Left cardiac atrium (tissue), 4 donors: ENCODE measurements at places on chromosomes 16 and 17. TPM values are rescaled to one million over a fixed set of nuclear protein-coding genes. Genes with fewer than 3 reads are reported as not detected.

DNA sequence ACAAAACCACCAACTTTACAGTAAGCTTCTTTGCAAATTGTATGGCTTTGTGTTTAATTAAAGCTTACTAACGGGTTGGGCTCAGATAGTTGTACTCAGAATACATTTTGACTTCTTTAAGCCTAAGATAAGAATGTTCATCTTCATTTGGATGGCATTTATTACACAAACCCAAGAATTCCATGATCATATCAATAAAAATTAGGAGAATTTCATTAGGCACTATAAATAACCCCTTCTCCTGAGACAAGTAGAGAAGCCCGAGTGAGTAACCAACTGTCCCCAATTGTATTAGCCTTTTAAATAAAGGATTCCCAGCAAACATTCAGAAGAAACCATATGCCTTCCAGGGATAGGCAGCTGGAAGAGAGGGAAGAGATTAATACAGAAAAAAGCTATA, 504.7 kb downstream of the KCNJ2 start:
- DNase-seq = no peak

DNA sequence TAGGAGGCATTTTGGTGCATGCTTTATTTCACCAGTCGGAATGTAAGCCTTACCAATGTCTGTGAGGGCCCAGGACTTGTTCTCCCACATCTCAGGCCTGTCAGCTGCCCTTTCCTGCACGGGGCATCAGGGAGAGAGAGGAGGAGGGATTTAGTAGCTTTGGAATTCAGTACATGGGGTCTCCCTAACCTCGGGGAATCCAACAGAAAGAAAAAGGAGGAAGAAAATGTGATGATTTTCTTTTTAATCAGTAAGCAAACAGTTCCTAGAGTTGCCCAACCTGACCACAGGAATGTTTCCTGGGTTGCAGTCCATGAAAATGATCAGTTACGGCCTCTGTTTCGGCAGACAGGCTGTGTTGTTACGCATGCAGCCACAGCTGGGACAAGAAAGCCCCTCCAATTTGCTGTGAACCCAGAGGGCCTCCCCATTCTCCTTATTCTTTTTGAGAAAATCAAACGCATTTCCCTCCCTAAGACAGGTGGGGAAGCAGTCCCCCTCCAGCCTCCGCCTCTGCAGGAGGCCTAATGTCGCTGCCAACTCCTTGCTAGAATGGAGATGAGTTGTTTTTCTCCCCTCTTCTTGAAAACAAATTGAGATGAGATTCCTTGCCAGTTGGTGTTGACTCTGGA, 53.1 kb upstream of the TANGO6 start:
- no peak for DNase-seq

DNA sequence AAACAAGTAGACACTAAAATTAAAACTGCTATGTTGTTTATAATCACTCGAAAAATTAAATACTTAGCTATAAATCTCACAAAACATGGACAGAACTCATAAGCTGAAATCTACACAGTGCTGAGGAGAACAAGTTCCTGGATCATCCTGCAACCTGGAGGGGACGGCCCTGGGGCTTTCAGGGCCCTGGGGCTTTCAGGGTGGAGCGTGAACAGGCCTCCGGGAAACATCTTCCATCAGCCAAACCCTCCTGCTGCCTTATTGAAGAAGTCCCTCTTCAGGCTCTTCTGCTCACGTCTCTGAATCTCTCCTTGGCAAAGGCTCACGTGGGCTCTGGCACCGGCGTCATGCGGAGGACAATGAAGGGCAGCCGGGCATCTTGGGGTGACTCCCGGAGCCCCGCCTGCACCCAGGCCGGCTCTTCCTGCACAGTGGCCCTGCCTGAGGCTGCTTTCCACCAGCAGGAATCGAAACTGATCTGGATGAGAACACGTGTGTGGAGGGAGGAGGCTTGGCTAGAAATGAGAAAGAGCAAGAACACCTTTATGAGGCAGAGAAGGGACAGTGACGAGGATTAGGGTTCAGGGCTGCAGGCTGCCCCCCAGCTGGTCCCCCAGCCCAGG, 127.3 kb downstream of the CDRT15L2 start:
- no peak for DNase-seq

GRCh38 chr17:17300624-17301568, 2.3 kb upstream of the NT5M start:
- DNase-seq = peak; percentile 63

DNA sequence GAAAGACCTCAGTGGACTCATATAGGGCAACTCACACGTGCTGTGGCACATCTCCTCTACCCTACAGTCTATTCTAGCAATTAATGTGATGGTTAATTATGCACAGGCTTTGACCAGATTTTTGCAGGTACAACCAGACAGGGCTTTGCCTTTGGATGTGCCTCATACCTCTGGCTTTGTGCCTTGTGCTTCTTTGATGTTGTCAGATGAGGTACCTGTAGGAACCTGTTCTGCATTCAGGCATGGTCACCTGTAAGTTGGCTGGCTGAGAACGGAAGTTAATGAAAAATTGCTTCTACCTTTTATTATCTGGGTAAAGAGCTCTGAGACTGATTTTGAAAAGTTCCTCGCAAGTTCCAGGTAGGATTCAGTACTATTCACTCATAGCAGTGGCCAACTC, 462.9 kb upstream of the ZFHX3 start:
- DNase-seq = no peak

DNA sequence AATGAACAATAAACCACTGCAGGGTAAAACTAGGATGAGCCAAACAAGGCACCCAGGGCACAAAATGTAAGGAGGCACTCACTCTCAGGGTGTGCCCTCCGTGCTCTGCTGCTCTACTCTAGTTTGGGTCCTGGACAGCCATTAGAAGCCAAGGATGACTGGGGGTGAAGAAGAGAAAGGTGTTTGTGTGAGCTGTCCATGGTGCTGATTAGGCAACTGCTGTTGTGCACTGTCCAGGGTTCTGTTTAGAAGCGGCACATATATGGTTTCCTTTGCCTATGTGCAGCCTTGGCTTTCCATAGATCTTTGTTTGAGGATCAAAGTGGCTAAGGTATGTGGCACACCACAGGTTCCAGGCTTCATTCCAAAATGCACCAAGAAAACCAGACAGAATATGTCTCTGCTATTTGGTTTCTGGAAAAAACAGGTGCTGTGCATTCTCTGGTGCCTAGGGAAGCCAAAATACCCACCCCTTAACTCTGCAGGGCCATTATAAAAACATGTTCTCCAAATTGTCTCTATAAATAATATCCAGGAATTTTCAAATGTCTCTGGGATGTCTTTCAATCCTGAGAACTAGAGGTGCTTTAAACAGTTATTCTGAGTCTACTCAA, 123.5 kb downstream of the CBLN1 start:
- DNase-seq = no peak

DNA sequence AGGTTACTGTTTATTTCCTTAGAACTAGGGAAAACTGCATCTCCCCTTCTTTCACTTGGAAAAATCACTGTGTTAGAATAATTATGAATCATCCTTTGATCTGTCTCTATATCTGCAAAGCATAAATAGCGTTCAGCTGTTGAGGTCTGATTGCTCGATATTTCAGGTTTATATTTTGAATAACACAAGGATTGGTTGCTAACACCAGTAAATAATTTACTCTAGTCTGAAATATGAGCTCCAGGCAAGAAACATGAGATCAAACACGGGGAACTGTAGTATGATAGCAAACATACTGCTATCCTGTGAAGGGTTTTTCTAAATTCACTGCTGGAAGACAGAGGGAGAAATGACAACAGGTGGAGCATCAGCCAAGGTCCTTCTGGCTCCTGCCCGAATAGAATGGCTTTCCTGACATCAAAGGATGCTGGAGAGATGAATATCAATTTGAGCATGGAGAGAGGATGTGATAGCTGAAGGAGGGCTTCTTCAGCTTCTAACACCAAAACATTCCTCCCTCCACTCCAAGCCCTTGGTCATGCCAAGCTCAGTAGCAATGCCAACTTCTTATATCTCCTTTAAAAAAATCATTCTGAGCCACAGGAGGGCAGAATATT, 450.3 kb downstream of the SHISA9 start:
- DNase-seq = no peak

GRCh38 chr16:29653471-29653870, 9.6 kb upstream of the SPN start:
- no peak for DNase-seq

DNA sequence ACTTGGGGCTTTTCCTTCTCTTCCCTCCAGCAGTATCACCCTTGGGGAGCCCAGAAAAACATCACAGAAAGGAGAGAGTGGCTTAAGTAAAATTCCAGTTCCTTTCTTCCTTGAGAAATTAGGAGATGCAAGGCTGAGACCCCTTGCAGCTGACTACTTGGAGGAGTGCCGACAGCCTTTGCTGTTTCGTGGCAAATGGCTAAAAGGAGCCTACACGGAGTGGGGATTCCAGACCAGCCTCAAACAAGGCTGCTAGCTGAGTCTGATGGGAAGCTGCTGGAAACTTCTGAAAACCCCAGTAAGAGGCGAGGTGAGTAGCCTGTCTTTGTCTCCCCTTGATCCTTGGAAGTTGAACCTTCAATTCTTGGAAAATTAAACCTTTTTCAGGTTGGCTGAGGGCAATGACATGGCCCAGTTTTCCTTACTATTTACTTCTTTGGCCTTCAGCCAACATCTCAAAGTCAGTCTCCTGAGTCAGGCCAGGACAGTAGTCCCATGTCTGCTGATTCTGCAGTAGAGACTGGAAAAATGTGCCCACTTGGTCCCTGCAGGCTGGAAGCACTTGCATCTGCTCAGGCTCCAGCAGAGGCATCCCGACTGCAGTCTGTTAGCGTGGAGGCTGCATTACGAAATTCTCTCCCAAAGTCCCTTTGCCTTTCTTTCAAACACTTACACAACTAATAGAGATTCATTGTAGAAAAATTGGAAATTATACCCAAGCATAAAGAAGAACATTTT, 23.4 kb downstream of the SMIM36 start:
- DNase-seq = no peak

GRCh38 chr16:9033125-9033830, 58.2 kb upstream of the HAPSTR1 start:
- peak; percentile 29 for DNase-seq

GRCh38 chr16:57196286-57196685, 10.2 kb downstream of the RSPRY1 start:
- no peak for DNase-seq

GRCh38 chr16:2775765-2776499, 1.1 kb downstream of the ELOB start:
- DNase-seq = peak; percentile 2

GRCh38 chr17:80859002-80859941, 132.4 kb upstream of the CHMP6 start:
- DNase-seq = peak; percentile 73

DNA sequence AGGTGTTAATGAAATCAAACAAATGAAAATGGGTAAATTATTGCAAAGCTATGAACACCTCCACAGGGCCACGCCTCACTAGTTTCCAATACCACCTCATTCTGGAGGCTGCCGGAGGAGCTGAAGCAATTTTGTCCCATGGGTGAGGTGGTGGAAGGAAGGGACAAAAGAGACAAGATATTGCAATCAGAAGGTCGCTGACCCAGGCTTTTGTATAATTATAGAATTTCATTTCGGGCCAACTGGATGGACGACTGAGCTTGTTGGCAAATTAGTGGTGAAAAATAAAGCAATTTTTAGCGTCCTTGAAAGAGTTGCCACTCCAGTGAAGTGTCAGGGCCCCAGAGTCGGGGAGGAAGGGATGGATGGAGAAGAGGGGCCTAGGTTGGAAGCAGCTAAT, 147.9 kb downstream of the CYLD start:
- DNase-seq = no peak

DNA sequence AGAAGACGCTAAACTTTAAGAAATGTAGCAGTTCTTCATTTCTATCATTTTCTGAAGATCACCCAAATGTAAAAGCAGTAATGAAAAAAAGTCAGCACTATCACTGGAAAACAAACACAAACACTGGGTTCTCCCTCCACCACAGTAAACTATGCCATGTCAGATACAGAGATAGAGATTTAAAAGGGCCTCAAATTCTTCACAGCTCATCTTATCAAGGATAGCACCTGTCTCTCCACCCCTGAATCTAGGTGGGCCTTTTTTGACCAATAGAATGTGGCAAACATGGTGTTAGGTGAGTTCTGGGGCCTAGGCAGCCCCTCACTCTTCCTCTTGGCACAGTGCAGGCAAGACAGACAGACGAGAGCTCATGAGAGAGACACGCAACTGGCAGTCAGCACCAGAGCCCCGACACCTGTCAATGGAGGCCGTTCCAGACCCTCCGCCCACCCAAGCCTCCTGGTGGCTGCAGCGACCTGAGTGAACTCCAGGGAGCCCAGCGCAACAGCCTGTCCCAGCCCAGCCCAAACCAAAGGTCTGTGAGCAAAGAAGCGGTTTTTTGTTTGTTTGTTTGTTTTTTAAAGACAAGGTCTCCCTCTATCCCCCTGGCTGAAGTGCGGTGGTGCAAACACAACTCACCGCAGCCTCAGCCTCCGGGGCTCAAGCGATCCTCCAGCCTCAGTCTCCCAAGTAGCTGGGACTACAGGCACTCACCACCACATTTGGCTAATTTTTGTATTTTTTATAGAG, 79.8 kb downstream of the TBC1D16 start:
- DNase-seq = peak; percentile 3

GRCh38 chr16:2497116-2497630, 16.6 kb upstream of the ATP6V0C start:
- DNase-seq = peak; percentile 77

- peak; percentile 63 for DNase-seq
These were observed 668 bp downstream of the USP36 start for GRCh38 chr17:78839762-78840529.

DNA sequence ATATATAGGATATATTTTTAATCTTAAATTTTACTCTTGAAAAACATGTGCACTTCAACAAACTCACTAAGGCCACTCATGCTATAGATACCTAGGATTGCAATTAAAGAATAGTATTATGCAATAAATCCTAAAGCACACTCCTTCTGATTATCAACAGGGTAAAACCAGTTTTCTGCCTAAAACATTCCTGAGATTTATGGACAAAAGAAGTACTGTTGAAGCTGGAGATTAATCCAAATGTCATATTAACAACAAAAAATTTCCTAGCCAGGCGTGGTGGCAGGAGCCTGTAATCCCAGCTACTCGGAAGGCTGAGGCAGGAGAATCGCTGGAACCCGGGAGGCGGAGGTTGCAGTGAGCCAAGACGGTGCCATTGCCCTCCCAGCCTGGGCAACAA, 21.4 kb downstream of the CHCT1 start:
- no peak for DNase-seq

DNA sequence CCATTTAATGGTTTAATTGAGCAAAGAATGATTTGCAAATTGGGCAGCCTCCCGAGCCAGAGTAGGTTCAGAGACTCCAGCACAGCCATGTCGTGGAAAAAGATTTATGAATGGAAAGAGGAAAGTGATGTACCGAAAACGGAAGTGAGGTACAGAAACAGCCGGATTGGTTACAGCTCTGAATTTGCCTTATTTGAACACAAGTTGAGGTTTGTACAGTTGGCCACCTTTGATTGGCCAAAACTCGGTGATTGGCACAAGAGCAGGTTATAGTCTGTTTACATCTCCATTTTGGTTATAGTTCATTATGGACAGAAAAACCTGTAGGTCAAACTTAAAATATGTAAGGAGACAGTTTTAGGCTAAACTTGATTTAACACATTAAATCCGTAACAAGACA, 44.5 kb downstream of the TENT4B start:
- DNase-seq = no peak

- no peak for DNase-seq
These were observed 7.3 kb upstream of the MC1R start for GRCh38 chr16:89911375-89911774.

NACA2 gene
- total RNA-seq = not detected

CD300LF gene
- total RNA-seq = 0.41 TPM

STAC2 gene
- 5.9 TPM for total RNA-seq

TRIM25 gene
- 30.3 TPM for total RNA-seq

WNT9B gene
- 0.53 TPM for total RNA-seq

CSH2 gene
- total RNA-seq = not detected
